AG04450 (cell line): ENCODE measurements at places on chromosomes 7 and 10. TPM values are rescaled to one million over a fixed set of nuclear protein-coding genes. Genes with fewer than 3 reads are reported as not detected.

DNA sequence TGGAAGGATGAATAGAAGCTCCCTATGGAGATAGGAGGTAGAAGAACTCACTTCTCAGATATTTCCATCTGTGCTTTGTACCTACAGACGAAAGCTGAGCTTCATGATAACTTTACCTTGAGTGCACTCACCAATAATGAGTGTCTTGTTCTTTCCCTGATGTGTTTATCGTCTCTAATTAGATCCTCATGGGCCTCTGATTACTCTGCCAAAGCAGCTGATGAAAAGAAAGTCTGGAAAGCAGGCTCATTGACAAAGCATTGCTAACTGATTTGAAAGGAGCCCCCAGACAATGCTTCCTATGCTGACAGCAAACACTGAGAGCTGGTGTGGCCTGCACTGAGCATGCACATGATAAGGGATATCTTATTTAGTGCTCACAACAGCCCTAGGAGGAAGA lies 183.9 kb upstream of the GHITM start:
- no peak for DNase-seq

- DNase-seq = no peak
Observed at GRCh38 chr7:104903044-104903443, 111.0 kb upstream of the KMT2E start.

The GATA3 gene
- 0.05 TPM in 1 of 2 replicates, not detected in the other for polyA plus RNA-seq

The LRRC18 gene
- polyA plus RNA-seq = not detected in 2 replicates

The GPC2 gene
- 2.6 TPM in 2 replicates for polyA plus RNA-seq
